Spleen (tissue), 13 donors: ENCODE measurements at places on chromosomes 1 and 21.

DNA sequence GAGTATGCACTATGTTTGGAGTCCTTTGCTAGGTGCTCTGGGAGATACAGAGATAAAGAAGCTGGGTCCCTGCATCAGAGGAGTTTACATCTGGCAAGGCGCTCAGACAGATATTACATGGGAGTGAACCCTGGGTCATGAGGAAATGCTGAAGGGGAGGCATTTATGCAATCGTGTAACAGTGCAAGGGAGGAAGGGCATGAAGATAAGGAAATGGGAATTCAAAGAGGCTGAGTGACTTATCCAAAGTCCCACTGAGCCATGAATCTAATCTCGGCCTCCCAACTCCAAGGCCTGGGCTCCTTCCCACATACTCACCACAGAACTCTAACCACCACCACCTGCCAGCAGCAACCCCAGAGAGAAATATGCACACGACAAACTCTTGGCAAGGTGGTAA, 51.6 kb downstream of the FAM163A start:
- no peak for DNase-seq

- DNase-seq, result no peak
These were observed 242.6 kb upstream of the C1orf105 start for GRCh38 chr1:172177849-172178248.

- no peak for DNase-seq
These were observed 173.0 kb upstream of the UBE2U start for GRCh38 chr1:64030411-64030810.

DNA sequence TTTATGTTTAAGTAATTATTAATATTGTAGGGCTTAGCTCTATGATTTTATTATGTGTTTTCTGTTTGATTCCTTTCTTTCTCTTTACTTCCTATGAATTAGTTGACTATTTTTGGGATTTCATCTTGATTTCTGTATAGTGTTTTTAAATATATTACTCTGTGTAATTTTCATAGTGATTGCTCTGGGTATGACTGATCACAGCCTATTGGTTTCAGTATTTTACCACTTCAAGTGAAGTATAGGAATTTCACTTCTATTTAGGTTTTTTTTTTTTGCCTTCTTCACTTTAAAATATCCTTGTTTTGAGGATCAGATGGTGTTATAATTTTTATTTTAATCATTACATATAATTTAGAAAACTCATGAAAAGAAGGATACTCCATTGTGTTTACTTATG, 94.8 kb downstream of the CRB1 start:
- DNase-seq, result no peak

GRCh38 chr1:235265900-235266299, 62.1 kb downstream of the ARID4B start:
- no peak for DNase-seq
